Heart left ventricle (tissue), 16 donors: ENCODE measurements at places on chromosomes 2 and 18. TPM values are rescaled to one million over a fixed set of nuclear protein-coding genes. Genes with fewer than 3 reads are reported as not detected.

CCDC141 gene
- 126 TPM for total RNA-seq

DSEL gene
- 2.6 TPM for total RNA-seq

CYRIA gene
- total RNA-seq: 2.4 TPM

MYO3B gene
- total RNA-seq: not detected

MC5R gene
- not detected for total RNA-seq

RUFY4 gene
- 0.14 TPM for total RNA-seq

DNA sequence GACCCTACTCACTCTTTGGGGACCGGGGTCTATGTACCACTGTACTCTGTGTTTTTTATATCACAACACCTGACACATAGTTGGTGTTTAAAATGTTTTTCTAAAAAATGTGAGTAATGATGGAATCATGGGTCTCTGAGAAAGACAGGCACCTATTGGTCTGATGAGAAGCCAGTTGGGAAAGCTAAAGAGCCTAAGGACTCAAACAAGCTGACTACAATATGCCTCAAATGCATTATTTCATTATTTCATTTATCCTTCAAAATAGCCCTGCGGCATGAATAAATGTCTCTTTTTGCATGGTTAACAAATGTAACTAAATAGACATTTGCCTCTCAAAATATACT is 102.9 kb upstream of the SCN1A start:
- no peak overlapping the region for H3K4me3 ChIP-seq
- H3K4me1 ChIP-seq: no peaks in the 10 kb centered on the region
- H3K36me3 ChIP-seq: no peaks in the 10 kb centered on the region
- no peak overlapping the region for H3K27ac ChIP-seq
- no peak for DNase-seq

DNA sequence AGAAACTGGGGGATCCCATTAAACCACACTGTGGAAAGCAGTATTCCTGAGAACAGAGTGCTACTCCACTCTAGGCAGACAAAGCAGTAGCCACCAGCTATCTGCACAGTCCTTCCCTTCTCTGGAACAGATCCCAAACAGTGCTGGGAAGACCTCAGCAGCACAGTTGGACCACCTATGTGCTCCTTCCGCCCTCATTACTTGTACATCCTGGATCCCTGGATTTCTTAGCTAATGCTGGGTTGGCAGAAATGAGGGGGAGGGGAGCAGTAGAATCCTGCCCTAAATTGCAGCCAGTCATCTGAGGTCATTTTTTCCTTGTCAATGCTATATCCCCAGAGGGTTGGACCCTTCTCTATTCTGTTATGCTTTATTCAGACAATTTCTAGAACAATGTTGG is 13.8 kb upstream of the MALT1 start:
- H3K4me3 ChIP-seq: no peak overlapping the region
- no peaks in the 10 kb centered on the region for H3K27me3 ChIP-seq
- no peaks in the 10 kb centered on the region for H3K36me3 ChIP-seq
- no peaks in the 10 kb centered on the region for H3K4me1 ChIP-seq
- DNase-seq: no peak
- H3K27ac ChIP-seq: no peak overlapping the region

DNA sequence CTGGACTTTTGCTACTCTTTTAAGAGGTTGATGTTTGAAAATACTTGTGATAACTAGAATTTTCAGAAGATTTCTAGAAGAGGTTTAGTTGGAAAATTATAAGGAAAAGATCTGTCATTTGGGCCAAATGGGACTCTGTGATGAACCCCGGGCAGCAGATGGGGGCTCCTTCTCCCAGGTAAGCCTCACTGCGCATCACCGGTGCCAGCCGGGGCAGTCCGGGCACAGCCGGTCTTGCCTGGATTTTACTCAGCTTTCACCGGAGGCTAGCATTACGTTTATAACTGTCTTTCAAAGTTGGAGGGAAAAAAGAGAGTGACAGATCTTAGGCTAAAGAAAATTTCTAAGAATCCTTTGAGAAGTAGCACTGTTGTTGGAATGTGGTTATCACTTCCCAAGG is 97.4 kb upstream of the B3GNT7 start:
- H3K27me3 ChIP-seq: no peaks in the 10 kb centered on the region
- H3K4me3 ChIP-seq: no peak overlapping the region
- no peak for DNase-seq
- peaks cover 8% of the 10 kb centered on the region for H3K4me1 ChIP-seq

- DNase-seq: no peak
- peaks cover 24% of the 10 kb centered on the region for H3K4me1 ChIP-seq
- H3K4me3 ChIP-seq: no peak overlapping the region
Observed at GRCh38 chr2:42118754-42119569, 50.2 kb upstream of the EML4 start.

GRCh38 chr2:144522897-144523595 is 3.1 kb upstream of the ZEB2 start:
- no peaks in the 10 kb centered on the region for H3K4me1 ChIP-seq
- no peaks in the 10 kb centered on the region for H3K36me3 ChIP-seq
- H3K27me3 ChIP-seq: no peaks in the 10 kb centered on the region

DNA sequence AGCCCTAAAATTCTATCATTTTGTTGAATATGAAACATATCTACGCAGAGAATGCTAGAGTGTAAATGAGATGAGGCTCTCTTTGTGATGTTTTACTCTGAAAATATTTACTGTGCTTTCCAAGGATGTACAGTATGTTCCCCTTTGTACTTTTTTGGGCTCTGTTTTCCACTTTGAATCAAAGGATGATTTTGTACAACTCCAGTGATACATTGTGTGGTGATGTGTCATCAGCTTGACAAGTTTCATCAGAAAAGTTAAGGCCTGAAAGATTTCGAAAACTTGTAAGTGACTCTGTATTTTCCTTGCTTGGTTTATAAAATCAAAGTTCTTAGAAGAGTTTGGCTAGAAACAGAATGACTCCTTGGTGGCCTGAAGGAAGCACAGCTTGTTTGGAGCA is 206.3 kb downstream of the LTBP1 start:
- no peaks in the 10 kb centered on the region for H3K36me3 ChIP-seq
- H3K27me3 ChIP-seq: no peaks in the 10 kb centered on the region
- no peak overlapping the region for H3K27ac ChIP-seq
- peaks cover 6% of the 10 kb centered on the region for H3K4me1 ChIP-seq
- no peak overlapping the region for H3K4me3 ChIP-seq

DNA sequence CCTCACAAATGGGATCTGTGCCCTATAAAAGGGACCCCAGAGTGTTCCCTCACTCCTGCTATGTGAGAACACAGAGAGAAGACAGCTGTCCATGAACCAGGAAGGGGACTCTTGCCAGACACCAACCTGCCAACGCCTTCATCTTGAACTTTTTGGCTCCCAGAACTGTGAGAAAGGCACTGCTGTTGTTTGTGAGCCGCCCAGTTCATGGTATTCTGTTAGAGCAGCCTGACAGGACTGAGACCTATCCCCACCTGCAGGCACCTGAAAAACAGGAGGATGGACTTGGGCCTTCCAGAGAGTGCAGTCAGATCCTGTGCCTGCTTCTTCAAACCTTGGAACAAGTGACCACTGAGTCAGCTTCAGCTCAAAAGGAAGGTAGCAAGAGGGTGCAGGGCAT is 51.4 kb downstream of the CRACDL start:
- H3K36me3 ChIP-seq: no peaks in the 10 kb centered on the region
- no peak overlapping the region for H3K4me3 ChIP-seq
- DNase-seq: no peak
- H3K27ac ChIP-seq: no peak overlapping the region

DNA sequence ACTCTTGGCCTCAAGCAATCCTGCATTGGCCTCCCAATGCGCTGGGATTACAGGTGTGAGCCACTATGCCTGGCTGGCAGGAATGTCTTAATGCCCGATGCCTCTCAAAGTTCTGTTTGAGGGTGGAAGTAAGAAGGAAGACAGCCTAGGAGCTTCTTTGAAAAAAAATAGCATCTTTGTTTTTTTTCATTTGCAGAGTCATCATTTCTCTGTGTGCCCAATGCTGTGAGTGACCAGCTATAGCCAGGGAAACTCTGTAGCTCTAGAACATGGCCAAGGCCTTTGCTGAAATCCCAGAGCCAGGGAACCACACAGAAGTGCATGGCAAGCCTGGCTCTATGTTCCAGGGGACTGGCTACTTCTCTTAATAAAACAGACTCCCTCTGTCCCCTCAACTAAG is 260.0 kb downstream of the C1D start:
- no peak overlapping the region for H3K4me3 ChIP-seq
- no peaks in the 10 kb centered on the region for H3K27me3 ChIP-seq
- peaks cover 3% of the 10 kb centered on the region for H3K4me1 ChIP-seq
- H3K27ac ChIP-seq: no peak overlapping the region
- DNase-seq: no peak

GRCh38 chr2:66845307-66845706 is 410.4 kb downstream of the MEIS1 start:
- no peaks in the 10 kb centered on the region for H3K4me1 ChIP-seq
- no peak overlapping the region for H3K4me3 ChIP-seq
- no peaks in the 10 kb centered on the region for H3K36me3 ChIP-seq
- DNase-seq: no peak
- H3K27me3 ChIP-seq: no peaks in the 10 kb centered on the region
- H3K27ac ChIP-seq: no peak overlapping the region

DNA sequence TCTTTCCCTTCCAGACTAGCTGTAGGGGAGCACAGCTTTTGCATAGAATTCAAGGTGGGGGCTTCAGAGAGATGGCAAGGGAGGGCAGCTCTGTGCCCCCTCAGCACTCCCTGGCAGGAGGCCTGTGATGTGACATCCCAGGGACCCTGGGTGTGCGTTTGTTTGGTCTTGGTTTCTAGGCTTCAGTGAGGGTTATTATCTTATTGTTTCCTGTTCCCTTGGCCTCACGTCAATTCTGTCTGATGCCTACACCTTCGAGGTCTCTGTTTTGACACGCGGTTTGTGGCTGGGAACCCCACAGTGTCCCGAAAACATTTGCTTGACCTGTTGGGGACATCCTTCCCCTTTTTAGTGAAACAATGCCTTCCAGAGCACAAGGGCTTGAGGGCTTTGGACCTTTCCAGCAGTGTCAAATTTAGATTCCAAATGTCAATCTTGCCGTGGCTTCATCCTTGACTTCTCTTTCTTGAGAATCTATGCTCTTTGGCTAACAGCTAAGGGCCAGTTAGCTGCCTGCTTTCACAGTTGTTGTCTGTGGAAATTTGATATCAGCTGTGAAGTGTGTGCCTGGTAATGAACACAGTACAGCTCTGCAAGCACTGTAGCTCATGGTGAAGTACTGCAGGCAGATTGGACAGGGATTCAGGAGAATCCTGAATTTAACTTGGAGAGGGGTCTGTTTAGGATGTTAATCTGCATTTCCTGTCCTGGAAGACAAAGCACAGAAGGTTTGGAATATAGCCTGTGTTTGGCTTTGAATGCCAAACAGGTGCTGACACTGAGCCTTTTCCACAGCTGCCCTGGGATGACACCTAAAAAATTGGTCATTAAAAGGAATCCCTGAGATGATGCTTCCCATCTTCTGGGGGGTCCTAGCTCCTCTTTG is 108.2 kb upstream of the CXCR4 start:
- no peaks in the 10 kb centered on the region for H3K4me1 ChIP-seq
- no peak for DNase-seq
- H3K4me3 ChIP-seq: no peak overlapping the region
- no peaks in the 10 kb centered on the region for H3K27me3 ChIP-seq

DNA sequence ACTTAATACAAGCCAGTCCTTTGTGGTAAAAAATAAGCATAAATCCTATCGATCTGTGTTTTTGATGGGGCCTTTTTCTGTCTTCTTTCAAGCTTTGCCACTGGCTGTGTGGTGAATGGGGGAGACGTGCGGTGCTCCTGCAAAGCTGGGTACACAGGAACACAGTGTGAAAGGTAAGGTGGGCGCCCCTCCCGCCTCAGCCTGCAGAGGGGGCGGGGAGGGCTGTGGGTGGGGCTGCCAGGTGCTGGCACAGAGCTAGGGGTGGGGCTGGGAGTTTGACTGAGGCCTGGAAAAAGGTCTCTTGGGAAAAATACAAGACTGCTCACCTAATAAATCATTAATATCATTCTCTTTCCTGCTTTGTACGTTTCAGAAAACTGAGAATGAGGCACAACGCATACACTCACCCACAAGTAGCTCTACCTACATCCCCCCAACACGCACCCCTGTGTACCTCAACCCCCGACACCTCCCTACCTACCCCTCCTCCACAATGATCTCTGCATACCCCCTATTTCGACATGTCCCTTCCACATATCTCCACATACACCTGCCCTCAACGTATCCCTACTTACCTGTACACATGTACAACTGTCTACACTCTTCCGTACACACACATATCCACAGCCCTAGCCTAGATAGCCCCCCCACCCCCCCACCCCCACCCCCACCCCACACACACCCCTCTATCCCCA is 129.7 kb upstream of the TTC39C start:
- H3K36me3 ChIP-seq: no peaks in the 10 kb centered on the region
- no peaks in the 10 kb centered on the region for H3K27me3 ChIP-seq
- H3K4me3 ChIP-seq: no peak overlapping the region
- peaks cover 11% of the 10 kb centered on the region for H3K4me1 ChIP-seq
- peak overlapping the region; percentile 57 for H3K27ac ChIP-seq
- DNase-seq: no peak
